ENCODE measurements at places on chromosomes 12 and 14. TPM values are rescaled to one million over a fixed set of nuclear protein-coding genes. Genes with fewer than 3 reads are reported as not detected.

- no peak for DNase-seq
Measured at GRCh38 chr12:98578821-98579220, 14.7 kb upstream of the SLC25A3 start.

DNA sequence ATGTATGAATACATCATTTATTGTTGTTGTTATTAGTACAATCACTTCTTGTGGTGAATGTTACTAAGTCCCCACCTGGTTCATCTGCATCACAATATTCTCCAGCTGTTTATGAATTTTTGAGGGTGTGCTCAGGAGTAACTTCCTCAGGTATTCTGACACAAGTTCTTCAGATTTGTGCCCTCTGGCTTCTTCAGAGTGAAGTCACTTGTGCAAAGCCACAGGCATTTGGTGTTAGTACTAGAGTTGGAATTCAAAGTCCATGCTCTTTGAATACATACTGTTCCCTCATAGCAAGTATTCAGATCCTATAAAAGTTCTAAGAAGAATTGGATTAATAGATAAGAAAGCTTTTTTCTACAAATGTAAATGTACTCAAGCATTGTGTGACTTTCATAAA lies 150.3 kb upstream of the AVPR1A start:
- no peak for DNase-seq

GRCh38 chr14:21182166-21182565 lies 26.3 kb upstream of the OR5AU1 start:
- no peak for DNase-seq

The TTLL5 gene
- total RNA-seq: 19.5 TPM

DNA sequence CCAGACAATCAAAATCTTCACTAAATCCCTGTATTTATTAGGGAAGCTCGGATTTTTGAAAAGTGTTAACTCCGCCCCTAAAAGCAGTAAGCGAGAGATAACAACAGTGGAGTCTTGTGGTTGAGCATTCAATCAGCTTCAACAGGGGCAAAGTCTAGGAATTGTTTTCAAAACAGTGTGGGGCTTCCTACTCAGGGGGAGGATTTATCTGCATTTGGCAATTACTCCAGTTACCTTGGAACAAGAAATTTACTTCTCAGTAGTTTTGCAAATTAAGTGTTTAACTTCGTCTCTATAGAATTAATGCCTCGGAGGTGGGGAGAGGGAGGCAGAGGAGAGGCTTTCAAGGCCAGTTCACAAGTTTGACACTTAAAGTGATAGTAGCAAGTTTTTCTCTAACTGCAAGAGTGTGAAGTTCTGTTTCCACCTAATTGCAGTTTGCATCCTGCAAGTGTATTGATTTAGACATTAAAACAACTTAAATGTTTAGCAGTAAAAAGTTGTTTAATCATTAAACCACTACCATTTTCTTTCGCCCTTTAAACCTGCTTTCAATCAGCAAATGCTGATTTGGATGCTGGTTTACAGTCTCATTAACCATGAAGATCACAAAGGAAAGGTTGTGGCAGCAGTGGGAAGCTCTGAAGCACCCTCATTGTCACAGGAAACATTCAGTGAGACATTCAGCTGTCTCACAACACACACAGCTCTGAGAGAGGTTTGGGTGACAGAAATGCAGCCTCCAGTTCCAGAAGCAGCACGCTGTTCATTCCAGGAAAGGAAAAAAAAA lies 102.0 kb downstream of the HMGA2 start:
- DNase-seq: no peak
